Midbrain (tissue), 1 donor: ENCODE measurements at places on chromosomes 6 and 20.
A peak's percentile ranks its signal among the peaks of the same experiment; 100 is the strongest.

DNA sequence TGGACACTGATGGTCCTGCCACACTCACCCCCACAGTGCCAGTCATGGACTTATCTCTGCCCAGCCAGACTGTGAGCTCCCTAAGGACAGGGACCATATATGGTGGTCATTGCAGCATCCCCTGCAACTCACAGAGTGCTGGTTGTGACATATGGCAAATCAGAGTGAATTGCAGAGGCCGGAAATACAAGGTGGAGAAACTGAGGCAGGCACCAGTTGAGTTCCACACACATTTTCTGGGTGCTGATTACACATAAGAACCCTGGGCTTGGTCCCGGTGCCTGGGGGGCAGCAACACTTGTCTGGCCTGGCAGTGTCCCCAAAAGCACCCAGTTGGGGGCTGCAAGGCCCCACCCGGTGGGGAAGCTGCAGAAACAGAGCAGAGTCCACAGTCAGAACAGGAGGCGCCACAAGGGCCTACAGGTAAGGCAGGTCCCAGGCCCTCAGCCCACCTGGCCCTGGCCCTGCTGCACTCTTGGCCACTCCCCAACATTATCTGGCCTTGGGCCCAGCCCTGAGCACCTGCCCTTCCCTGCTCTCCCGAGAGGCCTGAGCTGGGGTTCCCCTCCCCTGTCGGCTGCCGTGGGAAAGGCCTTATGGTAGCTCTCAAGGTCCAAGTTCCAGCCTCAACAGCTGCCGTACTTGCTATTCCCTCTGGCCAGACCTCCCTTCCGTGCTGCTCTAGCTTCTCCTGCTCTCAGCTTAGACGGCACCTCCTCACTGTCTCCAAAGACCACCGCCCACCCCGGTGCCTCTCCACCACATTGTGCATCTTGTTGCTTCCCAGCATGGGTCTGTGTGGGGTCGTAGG, 140.8 kb upstream of the PTPN1 start:
- DNase-seq: no peak

DNA sequence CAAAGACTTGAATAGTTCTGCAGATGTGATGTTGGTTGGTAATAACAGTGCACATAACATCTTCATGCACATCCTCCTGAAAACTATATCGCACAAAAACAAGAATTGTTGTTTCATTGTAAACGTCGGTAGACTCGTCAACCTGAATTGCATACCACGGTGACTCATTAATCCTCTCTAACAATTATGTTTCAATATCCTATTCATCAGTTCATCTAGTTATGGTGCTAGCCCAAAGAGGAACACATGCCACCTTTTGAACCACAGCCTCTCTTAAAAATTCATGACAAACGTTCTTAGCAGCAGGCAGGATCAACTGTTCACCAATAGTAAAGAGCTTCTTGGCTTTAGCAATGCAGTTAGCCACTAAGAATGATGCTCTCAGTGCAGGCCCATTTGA, 25.0 kb downstream of the CRYBG1 start:
- no peak for DNase-seq

- DNase-seq: no peak
Measured at GRCh38 chr6:51531623-51532022, 555.8 kb downstream of the PKHD1 start.

DNA sequence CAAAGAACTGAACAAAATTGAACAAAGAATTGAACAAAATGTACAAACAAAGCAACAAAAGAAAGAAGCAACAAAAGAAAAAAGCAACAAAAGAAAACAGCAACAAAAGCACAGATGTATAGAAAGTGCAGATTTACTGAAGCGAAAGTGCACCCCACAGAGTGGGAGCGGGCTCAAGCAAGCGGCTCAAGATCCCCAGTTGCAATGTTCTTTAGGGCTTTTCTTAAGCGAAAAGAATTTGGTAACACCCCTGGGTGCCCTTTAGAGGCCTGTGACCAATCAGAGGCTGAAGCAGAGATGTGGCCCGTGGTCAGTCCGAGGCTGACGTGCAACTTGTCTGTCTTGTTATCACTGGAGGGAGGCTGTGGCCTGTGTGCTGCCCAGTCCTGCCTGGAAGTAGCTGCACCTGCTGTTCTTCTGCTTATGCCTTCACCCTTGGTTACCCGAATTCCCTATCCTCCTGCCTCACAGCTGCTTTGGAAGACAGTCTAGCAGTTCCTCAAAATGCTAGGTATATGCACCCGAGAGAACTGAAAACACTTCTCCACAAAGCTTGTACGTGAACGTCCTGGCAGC, 13.2 kb upstream of the KIF25 start:
- DNase-seq: no peak

- DNase-seq: peak; percentile 75
Measured at GRCh38 chr6:85354761-85355618, 94.9 kb upstream of the NT5E start.

GRCh38 chr20:39658662-39659409, 696.7 kb downstream of the DHX35 start:
- no peak for DNase-seq

- DNase-seq: no peak
Measured at GRCh38 chr6:117909638-117910037, 2.6 kb downstream of the SLC35F1 start.

DNA sequence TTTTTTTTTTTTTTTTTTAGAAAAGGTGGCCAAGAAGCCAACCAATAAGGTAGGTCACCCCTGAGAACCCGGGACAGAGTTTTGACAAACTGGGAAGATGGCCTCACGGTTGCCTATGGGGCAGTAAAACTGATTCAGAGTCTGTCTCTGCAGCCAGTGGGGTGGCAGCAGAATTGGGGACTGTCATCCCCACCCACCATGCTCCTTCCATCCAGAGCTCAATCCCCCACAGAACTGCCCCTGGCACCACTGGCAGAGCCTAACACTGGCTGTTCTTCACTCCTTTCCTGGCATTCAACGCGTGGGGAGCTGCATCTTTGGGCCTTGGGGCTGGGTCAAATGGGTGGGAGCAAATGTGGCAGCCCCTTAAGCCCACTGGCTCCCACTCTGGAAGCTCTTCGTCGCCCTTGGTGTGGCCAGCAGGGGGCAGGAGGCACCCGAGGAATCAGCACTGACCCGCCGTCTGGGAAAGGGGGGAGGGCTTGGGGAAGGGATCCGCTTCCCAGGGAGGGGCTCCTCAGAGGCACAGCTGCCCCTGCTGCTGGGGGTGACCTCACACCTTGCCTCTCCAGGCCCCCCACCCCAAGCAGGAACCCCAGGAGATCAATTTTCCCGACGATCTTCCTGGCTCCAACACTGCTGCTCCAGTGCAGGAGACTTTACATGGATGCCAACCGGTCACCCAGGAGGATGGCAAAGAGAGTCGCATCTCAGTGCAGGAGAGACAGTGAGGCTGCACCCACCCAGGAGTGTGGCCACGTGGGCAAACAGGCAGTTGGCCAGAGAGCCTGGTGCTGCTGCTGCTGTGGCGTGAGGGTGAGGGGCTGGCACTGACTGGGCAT, 10.4 kb downstream of the CD40 start:
- no peak for DNase-seq

DNA sequence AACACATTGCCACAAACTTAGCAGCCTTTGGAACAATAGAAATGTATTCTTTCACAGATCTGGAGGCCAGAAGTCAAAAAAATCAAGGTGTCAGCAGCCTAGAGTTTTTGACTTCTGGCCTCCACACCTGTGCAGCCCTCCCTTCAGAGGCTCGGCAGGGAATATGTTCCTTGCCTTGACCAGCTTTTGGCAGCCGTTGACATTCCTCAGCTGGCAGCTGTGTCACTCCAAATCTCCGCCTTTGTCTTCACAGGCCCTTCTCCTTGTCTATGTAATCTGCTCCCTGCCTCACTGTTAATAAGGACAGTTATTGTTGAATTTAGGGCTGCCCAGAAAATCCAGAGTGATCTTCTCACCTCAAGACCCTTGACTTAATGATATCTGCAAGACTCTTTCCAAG, 17.2 kb upstream of the AHI1 start:
- DNase-seq: no peak

DNA sequence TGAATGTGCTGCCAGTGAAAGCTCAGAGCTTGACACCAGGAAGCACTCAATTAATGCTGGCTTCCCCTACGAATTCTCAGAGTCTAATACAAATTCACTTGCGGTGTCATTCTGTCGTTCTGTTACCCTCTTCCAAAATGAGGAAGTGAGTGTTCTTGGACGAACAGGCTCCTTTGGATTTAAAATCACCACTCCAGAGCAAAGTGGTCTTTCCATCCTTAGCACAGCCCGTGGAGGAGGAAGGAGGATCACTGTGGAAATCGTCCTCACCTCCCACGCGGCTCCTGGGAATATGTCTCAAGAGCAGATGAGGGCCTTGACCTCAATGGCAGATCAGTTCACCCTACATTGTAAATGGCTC, 41.7 kb downstream of the RIOK1 start:
- no peak for DNase-seq

DNA sequence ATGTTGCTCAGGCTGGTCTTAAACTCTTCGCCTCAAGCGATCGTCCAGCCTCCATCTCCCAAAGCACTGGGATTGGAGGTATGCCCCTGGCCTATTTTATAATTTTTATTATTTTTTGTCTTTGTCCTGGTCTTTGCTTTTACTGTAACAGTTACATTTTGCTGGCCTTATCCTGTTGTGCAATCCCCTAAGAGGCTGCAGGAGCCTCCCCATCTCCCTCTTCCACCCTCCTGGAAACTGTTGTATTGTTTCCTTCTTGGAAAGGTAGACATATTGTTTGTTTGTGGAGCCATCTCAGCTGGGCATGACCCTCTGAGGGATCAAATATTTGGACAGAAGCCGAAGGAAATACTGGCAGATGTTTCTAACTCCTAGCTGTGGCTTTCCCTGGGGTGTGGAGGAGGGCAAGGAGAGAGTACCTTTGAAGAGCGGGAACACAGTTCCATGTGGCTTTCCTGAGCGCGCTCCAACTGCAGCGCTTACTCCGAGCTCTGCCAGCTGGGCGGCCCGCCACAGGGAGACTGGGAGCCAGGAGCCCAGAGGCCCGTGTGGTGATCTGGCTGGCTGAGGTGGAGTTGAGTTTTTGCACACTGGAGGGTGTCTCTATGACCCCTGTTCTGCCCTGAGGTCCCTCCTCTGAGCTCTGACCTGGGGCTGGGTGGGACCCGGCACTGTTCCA, 4.9 kb downstream of the MAPK13 start:
- DNase-seq: no peak

DNA sequence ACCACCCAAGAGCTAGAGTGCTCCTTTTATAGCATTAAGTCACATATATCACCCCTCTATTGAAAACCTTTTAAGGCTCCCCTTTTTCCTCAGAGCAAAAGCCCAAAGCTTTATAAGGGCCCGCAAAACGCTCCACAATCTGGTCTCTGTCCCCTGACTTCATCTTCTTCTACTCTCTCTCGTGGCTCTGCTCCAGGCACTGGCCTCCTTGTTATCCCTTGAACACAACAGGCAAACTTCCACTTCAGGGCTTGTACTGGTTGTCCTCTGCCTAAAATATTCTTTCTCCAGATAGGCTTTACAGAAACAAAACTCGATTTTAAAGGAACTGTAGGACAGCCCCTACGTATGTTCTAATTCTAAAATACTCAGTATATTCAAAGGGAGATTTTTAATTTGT, 44.0 kb upstream of the SPDEF start:
- DNase-seq: no peak

- DNase-seq: no peak
Measured at GRCh38 chr6:86859513-86859912, 77.8 kb upstream of the HTR1E start.

GRCh38 chr20:58723628-58723984, 31.0 kb downstream of the NPEPL1 start:
- DNase-seq: no peak

GRCh38 chr6:16345449-16346330, 107.3 kb downstream of the GMPR start:
- DNase-seq: no peak

- no peak for DNase-seq
Measured at GRCh38 chr6:133165235-133165634, 75.9 kb upstream of the EYA4 start.

GRCh38 chr20:18840248-18840645, 26.7 kb downstream of the SCP2D1 start:
- DNase-seq: no peak

DNA sequence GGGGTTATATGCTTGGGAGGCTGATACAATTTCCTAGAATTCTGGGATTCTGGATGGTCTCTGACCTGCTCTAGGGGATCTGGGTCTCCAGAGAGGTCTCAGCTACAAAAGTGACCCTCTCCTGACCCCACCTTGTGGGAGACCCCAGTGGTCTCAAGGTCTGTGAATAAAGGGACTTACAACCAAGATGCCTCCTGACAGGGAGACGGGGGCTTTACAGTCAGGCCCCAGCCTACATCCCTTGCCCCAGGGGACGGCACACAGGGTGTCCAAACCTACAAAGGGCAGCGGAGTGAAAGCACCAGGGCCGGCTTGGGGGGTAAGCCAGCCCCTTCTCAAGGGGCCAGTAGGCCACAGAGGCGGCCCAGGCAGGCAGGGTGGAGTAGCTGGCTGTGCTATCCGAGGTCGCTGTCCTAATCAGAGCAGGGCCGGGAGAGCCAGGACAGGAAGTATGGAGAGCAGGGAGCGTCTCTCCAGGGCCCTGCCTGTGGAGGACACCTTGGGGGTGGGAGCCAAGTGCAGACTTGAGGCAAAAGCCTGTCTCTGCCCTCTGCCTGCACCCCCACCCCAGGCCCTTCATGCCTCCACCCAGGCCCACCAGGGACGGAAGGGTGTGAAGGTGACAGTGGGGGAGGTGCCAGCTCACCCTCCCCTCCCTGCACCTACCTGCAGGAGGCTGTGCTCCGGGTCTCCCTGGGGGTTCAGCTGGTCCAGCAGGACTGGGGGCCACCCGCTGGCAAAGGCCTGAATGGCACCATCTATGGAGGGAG, 3.5 kb downstream of the GFRA4 start:
- no peak for DNase-seq

GRCh38 chr6:17385660-17386059, 7.7 kb upstream of the CAP2 start:
- no peak for DNase-seq

DNA sequence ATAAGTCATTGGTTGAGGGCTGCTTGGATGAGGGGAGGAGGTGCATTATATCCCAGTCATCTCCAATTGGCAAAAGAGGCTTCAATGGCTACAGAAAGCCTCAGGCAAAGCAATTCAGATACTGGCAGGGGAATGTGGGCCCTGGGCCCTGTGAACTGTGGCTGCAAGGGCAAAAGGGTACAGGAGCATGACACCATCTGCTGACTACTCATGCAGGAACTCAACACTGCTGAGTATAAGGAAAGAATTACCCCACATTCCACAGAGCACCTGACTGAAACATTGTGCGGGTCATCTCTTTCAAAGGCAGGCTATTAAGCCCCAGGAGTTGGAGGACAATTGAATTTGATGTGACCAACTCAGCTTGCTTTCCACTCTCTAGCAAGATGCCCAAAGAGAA, 92.1 kb upstream of the SPTLC3 start:
- DNase-seq: no peak
